ENCODE measurements at places on chromosomes 13 and 19.

DNA sequence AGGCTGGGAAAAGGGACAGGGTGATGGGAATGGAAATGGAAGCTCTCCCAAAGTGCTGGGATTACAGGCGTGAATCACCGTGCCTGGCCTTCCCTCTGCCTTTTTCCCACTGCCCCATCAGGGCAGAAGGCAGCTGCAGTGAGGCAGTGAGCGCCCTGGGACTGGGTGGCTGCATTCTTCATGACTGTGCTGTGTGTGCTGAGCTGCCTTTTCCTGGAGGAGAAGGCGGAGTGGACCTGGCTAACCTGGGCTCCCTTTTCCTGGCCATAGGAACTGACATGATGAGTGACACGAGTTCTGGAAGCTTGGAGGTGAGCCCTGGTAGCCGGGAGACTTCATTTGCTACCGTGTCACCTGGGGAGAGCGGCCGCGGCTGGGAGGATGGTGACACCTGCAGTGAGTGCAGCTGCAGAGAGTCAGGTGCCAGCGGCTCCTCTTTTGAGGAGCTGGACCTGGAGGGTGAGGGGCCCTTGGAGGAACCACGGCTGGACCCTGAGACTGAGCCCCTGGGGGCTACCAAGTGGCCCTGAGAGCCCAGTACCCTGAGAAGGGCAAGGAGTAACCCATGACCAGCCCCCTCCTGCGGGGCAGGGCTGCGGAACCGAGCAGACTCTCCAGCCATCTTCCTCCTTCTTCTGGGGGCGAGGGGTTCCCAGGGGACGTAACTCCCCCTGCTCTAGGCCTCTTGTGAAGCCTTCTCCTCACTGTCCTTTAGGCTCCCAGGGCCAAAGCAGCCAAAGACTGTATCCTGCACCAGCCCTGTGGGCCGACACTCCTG is 26.3 kb upstream of the ZNF492 start:
- DNase-seq = no peak

- peak; percentile 30 for DNase-seq
These were observed 25.4 kb downstream of the COMMD6 start for GRCh38 chr13:75512253-75512652.

GRCh38 chr19:512547-513365 is 5.5 kb downstream of the TPGS1 start:
- DNase-seq = no peak

- DNase-seq = no peak
These were observed 204.5 kb downstream of the POU4F1 start for GRCh38 chr13:78398743-78399410.

- DNase-seq = no peak
These were observed 221.1 kb downstream of the TDRD3 start for GRCh38 chr13:60617991-60618733.

Data from muscle of arm (tissue), 14 donors.